Fibroblast of the conjunctiva (primary cell): ENCODE measurements at places on chromosomes 3 and 15.

DNA sequence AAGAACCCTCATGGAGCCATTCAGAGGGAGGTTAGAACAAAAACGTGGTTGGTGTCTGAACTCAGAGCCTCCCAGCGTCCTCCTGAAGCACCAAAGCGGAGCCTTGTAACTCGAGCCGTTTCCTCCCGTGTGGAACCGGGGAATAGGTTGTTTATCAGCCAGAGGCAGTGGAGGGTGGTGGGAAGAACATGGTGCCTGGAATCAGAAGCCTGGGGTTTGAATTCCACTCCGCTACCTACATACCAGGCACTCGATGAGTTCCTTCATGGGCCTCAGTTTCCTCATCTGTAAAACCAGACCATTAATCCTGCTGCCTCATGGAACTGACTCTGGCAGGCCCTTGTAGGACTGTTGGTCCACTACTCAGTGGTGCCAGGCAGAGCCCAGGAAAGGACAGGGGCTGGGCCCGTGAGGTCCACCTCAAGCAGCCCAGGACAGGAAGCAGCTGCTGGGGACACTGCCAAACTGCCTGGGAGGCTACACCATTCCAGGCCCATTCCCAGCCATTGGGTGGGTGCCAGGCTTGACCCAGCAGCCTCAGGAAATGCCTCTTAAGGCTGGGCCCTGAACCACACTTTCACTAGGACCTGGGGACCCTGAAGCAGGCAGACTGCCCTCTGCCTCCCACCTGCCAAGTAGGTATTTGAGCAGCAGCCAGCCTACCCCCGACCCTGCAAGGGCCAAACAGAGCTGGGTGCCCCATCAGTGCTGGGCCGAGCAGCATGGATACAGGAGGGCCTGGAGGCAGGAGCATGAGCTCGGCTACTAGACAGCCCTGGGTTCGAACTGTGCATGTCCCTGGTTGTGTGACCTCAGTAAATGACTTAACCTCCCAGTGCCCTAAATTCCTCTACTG lies 33.4 kb downstream of the PRKCD start:
- no peak for DNase-seq

DNA sequence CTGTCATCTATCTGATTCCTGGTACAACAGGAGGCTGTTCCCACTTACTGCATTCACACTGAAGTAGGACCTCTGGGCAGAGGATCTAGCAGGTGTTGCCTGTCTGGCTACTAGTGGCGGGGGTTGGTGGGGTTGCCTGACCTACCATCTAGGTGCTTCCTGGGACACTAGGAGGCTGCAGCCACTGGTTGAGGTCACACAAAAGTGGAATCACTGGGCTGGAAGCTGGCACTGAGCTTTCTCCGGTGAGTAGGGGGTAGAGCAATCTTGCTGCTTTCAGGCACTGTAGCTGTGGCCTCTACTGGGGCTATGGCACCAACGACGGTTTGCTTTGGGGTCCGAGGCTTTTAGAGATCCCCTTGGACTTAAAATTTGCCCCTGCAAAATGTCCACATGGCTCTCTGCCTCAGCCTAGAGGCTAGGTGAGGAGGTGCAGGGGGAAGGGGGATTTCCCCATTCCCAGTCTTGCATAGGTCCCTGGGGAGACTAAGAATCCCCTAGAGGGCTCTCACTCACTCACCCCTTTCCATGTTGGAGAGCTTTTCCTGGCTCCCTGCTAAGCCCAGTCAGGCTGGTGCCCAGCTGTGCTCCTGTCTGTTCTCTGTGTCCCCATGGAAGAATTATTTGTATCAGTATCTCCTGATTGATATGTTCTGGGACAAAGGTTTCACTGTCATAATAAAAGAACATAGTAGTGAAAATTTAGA lies 397.7 kb upstream of the EPHA6 start:
- DNase-seq, result no peak

DNA sequence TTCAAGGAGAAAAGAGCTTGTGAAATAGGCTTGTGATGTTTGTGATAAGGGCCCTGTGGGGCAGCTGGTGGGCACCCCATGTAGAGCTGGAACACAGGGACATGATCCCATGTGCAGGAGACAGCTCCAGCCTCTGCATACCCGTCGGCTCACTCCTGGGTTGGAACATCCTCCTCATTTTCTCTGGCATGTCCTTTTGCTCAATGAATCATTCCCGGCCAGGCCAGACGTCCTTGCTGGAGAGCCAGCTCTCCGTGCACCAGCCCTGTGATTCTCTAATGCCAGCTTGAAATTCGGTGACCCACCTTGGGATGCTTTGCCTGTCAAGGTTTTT lies 77.3 kb downstream of the SMAD3 start:
- no peak for DNase-seq

- DNase-seq, result peak; percentile 6
Measured at GRCh38 chr15:59532770-59533379, 78.7 kb upstream of the GCNT3 start.
